Esophagus squamous epithelium (tissue), 5 donors: ENCODE measurements at places on chromosomes 13 and 19.

- DNase-seq = no peak
These were observed 76.6 kb upstream of the POMP start for GRCh38 chr13:28582225-28582891.

DNA sequence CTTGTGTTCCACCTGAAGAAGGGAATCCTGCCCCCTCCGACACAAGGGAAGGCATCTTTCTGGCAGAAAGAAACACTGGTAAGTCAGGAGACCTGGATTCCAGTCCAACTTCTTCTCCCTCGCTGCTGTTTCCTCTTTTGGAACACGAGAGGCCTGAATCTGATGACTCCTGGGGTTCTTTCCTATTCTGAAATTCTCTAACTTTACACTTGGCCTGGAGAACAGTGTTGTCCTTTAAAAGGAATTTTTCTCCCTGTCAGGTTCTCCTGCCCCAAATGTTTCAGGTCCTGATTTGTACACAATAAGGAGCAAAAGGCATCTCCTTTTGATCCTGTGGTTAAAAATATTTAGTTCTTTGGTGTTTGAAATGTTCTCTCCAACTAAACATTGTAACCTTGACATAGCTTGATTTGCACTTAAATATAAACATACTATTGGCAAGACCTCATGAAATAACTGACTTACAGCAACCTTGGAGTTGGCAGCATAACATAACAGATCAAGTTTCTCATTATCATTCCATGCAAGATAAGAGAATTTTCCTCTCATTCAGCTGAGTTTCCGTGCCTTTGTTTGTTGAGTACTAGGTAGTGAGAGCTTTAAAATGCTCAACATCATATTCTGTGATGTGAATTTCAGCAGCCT lies 244.8 kb downstream of the COG6 start:
- DNase-seq = no peak

- peak; percentile 32 for DNase-seq
These were observed 96.2 kb downstream of the CYSLTR2 start for GRCh38 chr13:48749699-48750473.

GRCh38 chr19:45995715-45996385 lies 583 bp downstream of the CCDC61 start:
- no peak for DNase-seq

DNA sequence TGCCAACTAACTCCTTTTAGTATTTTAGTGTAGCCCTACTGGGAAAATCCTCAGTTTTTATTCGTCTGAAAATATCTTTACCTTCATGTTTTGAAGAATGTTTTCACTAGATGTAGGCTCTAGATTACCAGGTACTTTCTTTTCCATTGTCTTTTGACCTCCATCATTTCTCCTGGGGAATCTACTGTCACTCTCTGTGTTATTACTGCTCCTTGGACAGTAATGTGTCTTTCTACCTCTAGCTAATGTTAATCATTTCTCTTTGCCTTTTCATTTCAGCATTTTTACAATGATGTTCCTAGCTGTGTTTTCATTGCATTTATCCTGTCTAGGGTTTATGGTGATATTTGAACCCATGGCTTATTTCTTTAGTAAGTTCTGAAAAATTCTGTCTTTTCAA lies 61.9 kb downstream of the SPACA7 start:
- no peak for DNase-seq

DNA sequence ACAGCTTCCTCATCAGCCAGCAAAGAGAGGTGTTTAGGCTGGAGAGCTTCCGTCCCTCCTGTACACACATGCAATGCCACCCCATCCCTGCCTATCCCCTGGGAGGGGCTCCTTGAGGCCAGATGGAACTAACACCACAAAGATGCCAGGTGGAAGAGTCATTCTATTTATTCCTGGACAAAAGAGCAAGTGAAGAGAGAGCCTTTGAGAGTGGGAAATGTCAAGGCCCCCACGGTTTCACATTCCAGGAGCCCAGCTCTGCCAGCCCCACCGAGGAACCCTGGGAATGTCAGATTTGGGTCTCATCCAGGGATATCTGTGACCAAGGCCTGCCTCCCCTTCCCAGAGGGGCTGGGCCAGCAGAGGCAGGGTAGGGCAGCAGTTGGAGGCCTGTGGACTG lies 30.8 kb upstream of the IGFL1 start:
- DNase-seq = no peak

GRCh38 chr13:92164822-92165221 lies 766.4 kb downstream of the GPC5 start:
- no peak for DNase-seq

- DNase-seq = no peak
These were observed 283.8 kb downstream of the DCT start for GRCh38 chr13:94195715-94196114.

- DNase-seq = no peak
These were observed 22.6 kb upstream of the SLAIN1 start for GRCh38 chr13:77674852-77675251.

DNA sequence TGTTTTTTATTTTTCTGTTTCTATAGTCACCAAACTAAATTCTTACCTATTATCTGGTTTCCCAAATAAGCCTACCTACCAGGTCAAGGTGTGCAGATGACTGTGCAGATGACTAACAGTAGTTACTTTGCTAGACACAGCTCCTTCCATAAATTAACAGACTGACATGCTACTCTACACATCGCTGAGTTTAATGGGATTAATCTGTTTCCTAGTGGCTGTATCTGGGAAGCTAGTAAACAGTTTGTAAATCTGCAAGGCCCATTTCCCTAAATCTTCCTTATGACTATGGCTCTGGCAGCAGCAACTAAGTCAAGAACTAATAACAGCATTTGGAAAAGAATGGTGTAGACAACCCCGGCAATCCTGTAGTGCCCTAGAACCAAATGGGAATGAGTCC lies 27.9 kb downstream of the MIPEP start:
- DNase-seq = no peak

DNA sequence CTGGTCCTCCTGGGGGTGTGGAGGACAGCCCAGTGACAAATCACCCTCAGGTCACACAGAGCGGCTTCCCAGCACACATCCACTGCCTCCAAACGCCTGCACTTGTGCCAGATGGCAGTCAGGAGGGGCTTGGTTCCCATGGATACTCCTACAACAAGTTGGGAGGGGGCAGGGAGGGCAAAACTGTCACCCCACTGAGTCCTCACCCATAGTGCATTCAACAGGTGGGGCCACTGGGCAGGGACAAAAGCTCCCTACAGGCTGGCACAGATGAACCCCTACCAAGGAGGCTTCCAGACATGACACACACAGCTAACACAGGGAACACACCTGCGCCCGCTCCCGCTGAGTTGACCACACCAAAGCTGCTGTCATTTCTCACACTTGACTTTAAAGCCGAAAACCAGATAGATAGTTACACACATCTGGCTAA lies 120.5 kb downstream of the STK24 start:
- no peak for DNase-seq

- no peak for DNase-seq
These were observed 4.9 kb upstream of the NWD1 start for GRCh38 chr19:16714702-16715287.

DNA sequence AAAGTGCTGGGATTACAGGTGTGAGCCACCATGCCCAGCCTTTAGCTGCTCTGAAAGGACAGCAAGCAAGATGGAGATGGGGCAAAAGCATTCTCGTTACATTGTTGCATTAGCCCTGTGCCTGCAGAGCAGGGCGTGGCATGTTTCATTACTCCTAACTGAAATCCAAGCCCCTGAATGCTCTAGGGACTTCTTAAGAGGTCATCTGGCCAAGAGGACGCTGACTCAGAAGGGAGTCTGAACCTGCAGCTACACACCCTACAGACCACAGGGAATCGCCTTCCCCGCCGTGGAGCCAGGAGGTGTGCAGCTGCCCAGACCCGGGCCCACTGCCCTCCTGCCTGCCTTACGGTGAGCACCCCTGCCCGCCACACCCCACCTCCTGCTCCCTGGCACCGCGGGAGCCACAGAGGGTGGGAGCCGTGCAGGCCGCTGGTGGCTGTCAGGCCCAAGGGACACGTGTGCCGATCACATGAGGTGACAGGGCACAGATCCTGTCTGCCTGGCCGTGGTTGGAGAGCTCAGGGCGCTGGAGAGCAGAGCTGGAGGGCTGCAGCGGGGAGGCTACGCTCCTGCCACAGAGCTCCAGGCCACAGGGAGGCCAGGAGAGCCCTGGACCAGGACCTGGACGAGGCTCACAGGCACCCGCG lies 27.2 kb downstream of the ADPRHL1 start:
- no peak for DNase-seq

DNA sequence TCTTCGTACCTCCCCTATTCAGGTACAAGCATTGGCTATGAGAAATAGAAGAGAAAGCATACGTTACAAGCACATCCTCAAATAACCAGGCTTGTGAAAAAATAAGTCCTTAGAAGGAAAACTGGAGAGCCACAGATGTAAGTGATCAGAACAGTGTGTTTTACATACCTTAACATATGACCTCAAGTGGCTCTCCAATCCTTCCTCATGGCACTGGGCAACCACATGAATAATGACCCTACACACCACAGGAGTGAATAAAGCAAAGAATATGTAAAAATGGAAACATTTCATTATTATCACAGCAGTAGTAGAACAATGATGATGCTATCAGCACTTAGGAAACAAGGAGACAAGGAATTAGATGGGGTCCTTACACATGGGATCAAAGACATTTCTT lies 96.5 kb downstream of the DOCK9 start:
- DNase-seq = no peak

DNA sequence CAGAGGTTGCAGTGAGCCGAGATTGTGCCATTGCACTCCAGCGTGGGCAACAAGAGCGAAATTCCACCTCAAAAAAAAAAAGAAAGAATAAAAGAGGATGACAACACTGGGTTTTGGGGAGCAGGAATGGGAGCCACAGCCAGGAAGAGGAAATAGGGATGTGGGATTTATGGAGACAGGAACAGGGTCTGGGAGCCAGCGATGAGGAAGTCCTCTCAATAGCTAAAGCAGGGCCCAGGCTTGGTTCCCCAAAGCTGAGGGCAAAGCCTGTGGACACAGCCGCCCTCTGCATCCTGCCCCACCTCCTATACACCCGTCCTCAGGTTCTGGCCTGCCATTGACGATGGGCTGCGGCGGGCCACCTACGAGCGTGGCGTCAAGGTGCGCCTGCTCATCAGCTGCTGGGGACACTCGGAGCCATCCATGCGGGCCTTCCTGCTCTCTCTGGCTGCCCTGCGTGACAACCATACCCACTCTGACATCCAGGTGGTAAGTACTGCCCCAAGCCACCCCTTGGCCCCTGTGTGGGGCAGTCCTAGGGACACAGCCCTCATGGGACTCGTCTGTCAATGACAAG lies 13.6 kb downstream of the HIPK4 start:
- DNase-seq = no peak

GRCh38 chr19:58582985-58583384 lies 9.8 kb upstream of the MZF1 start:
- DNase-seq = no peak

GRCh38 chr13:99289271-99289670 lies 17.9 kb downstream of the GPR183 start:
- no peak for DNase-seq

DNA sequence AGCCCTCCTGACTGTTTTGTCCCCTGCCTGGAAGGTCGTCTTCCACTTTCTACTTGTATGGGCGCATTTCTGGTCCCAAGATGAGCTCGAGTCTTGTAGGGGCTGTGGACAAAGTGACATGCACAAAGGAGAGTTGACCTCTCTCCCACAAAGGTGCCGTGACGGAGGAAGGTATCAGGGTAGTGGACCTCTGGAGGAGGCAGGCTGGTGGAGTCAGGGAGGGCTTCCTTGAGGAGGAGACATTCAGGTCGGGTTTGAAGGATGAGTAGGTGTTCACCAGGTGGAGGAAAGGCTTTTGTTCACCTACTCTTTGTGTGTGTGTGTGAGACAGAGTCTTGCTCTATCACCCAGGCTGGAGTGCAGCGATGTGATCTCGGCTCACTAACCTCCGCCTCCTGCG lies 1.7 kb downstream of the CYTH2 start:
- DNase-seq = no peak

DNA sequence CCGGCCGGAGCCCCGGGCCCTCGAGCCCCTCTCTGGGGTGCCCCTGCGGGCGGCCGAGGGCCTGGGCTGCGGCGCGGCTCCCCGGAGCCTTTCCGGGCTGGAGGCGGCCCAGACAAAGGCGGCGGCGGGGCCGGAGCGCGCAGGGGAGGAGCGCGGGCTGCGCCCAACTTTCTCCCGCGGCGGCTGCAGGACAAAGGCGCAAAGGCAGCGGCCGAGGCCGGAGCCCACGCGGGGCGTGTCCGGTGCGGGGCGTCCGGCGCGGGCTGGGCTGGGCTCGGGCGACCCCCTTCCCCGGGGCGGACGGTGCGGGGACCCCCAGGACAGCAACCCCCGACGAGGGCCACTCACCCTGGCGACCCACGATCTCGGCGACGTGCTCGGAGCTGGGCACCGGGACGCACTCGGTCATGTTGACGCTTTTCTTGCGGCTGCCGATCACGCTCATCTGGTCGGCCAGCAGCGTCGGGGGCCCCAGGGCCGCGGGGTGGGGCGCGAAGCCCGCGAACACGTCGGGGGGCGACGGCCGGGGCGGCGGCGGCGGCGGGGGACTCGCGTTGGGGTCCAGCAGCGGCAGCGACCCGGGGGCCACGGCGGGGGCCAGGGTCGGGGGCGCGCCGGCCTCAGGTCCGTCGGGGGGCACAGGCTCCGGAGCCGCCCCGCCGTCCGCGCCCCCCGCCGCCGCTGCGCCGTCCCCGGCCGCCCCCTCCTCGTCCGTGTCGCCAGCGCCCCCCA lies 843 bp downstream of the MEX3D start:
- DNase-seq = no peak

DNA sequence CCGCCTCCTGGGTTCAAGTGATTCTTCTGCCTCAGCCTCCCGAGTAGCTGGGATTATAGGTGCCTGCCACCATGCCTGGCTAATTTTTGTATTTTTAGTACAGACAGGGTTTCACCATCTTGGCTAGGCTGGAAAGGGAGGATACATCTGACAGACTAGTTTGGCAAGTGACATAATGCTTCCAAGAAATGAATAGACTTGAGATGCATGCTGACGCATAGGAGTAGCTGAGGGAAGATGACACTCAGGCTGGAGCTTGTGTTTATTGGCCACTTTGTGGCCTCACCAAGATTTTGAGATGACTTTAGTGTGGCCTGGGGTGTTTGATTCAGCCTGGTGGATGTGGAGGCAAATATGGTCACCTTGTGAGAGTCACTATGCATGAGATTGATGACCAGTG lies 4.0 kb downstream of the ZNF586 start:
- DNase-seq = no peak
